ENCODE measurements at places on chromosomes 12 and 14.

GRCh38 chr14:65239938-65240296 lies 137.6 kb upstream of the MAX start:
- no peak for DNase-seq

GRCh38 chr14:88227693-88228092 lies 95.4 kb downstream of the KCNK10 start:
- no peak for DNase-seq

DNA sequence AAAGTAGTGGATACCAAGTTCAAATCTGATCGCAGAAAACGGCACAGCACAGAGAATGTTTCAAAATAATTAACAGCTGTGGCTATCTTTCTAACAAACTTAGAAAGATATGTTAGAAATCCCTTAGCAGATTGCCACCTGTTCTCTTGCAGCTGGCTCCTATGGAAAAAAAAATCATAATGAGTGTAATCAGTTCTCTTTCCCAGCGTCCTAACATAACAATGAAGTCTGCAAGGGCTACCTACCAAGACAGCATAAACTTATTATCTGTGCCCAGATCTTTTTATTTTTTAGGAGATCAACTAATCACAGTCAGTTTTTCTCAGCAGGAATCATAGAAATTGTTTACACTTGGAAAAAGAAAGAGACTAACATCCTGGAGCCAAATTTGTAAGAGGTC lies 358.6 kb upstream of the FOXG1 start:
- DNase-seq: no peak

- no peak for DNase-seq
These were observed 20.0 kb downstream of the RASAL1 start for GRCh38 chr12:113115455-113116126.

- DNase-seq: no peak
These were observed 136.3 kb downstream of the HELB start for GRCh38 chr12:66438601-66439000.

DNA sequence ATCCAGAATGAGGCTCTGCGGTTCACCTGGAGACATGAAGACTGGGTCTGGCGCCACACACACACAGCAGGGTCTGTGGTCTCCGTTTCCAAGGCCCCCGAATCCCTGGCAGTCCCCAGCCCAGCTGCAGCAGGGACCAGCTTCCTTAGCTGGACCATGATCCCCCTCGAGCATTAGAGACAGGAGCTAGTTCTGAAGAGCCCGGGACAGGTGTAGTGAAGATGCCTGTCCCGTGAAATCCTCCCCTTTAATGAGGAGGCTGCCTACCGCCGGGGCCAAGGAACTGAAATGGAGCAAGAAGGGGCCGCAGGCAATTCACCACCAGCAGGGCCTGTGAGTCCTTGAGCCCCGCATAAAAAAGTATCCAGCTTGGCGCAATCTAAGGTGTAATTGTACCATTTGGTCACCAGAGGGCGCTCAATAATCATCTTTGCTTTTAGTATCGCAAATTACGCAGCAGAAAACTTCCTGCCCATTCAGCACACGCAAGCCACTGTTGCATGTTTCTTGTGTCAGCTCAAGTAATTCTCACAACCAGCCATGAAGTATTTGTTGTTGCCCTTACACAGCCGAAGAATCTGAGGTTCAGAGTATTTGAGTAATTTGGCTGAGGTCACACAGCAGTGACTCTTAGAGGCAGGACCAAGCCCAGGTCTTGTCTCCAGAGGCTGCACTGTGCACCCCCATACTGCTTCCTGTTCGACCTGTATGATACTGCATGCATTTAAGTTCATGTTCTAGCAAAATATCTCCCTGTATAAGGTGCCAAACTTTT lies 54.3 kb upstream of the PPP2R5C start:
- no peak for DNase-seq

DNA sequence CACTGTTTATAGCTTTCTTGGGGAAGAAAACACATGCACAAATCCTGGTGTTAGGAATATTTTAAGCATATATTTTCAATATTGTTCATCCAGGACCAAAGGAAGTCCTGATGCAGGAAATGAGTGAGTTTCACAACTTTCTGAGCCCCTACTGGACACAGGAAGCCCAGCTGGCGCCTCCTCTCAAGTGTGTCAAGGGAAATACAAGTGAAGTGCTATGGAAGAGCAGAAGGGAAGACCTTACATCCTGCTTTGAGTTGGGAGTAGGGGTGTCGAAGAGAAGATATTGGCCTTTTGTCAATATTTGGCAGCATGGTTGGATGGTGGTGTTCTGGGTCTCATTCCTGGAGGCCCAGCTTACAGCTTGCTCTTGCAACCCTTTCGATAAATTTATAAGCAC lies 66.1 kb upstream of the ZDHHC17 start:
- no peak for DNase-seq

DNA sequence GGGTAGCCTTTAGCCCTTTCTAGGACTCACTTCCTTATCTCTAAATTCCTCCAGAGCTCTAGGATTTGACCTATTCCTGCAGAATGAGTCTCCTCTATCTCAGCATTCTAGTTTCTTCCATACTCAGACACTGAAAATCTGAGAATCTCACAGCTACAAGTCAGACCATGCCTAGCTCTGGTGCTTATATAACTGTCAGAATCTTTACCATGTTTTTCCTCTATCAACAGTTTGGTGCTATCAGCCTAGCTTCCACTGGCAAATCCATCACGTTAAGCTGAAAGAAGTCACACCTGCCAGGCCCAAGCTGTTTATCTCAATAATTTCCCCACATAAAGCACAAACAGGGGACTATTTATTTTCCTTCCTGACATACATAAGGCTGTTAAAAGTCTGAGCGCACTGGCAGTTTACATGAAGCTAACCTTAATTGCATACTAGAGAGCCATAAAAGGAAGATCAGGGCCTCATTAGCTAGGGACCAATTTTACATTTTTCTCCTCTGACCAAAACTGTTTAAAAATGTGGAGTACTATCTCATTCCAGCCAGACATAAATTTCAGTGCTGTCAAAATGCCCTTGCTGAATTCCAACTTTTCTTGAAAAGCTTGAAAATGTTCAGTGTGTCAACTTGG lies 270.5 kb downstream of the C12orf75 start:
- no peak for DNase-seq

DNA sequence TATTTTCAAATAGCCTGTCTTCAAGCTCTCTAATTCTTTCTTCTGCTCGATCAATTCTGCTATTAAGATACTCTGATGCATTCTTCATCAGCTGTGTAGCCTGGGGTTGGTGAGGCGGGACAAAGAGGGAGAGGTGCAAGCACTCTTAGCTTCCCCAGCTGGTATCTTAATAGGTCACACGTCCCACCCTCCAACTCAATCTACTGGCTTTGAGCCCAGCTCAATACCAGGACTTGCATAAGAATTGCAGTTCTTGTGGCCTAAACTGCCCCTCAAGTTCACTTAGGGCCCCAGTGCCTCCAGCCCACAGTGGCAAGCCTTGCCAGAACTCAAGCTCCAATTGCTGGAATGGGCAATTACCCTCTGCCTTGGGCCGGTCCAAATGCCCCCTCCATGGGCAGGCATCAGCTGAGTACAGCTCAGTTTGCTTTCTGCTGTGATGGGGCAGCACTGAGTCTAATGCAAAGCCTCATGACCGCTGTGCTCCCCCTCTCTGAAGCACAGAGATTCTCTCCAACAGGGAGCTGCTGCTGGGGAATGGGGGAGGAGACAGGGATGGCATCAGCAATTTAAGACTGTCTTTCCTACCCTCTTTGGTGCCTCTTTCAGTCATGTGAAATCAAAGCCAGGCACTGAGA lies 5.6 kb upstream of the SPATA7 start:
- no peak for DNase-seq

- no peak for DNase-seq
These were observed 3.7 kb downstream of the PRICKLE1 start for GRCh38 chr12:42585841-42586216.

DNA sequence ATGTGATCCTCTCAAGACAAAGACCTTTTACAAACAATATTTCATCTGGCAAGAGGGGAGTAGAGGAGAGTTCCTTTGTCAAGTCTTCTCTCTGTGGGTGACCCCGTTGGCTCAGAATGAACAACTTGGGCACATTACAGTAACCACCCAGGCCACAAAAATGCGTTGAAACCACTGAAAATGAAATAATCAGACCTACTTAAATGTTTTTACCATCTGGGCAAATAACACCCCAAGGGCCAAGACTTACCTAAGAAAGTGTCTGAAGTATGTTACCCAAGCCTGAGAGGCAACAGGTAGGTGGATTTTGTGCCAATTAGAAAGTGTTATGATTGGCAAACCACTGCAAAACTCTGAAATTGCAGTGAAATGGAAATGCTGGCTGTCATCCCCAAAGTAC lies 1.3 kb downstream of the TC2N start:
- DNase-seq: no peak

GRCh38 chr14:91946622-91947474 lies 646 bp downstream of the FBLN5 start:
- DNase-seq: no peak

DNA sequence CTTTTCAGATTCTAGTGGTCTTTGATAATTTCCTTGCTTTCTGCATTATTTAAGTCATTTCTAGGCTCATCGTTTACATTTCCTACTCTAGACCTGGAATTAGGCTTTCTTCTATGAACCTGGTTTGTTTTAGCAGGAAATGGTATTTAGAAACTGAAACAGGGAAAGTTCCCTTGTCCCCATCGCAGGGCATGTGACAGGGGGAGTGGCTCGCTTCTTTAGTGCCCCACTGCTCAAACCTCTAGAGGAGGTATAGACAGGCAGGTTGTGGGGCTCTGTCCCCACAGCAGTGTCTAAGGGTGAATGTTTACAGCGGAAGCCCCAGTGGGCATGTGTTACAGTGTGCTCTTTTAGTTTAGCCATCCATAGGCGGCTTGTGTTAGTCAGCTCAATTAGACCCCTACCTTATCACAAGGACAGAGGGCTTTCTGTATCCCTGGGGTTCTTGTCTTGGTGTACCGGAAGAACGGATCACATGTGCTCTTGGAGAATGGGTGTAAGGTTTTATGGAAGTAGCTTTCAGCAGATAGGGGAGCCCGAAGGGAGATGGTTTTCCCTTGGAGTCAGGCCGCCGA lies 25.0 kb downstream of the IFT81 start:
- DNase-seq: no peak

- no peak for DNase-seq
These were observed 74.6 kb downstream of the RERG start for GRCh38 chr12:15146585-15146984.

DNA sequence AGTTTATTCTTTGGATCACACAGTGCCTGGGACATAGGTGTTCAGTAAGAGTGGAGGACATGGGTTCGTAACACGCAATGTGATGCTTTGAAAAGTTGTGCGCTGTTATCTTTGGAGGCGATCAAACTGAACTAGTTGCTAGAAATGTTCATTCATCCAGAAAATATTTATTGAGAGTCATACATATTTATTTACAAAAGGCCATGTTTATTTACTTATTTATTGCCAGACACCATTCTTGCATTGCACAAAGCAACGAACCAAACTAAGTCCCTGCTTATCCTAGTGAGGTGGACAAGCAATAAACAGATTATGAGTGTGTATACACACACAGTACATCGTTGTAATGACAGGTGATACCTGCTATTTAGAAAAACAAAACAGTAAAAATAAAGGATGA lies 12.6 kb downstream of the BHLHE41 start:
- no peak for DNase-seq

GRCh38 chr14:84250893-84251292 lies 1279.1 kb upstream of the FLRT2 start:
- DNase-seq: no peak

DNA sequence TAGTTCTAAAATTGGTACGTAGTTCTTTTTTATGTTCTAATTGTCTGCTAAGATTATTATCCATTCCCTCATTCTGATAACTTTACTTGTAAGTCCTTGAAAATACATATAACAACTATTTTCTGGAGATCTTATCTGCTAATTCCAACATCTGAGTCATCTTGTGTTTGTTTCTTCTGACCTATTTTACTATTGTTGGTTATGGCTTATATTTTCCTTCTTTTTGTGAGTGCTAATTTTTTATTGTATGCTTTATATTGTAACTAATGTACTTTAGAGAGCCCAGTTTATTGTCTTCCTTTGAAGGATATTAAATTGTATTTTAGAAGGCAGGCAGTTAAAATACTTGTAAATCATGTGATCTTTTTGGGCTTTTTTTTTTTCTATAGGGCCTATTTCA lies 149.3 kb upstream of the LRFN5 start:
- no peak for DNase-seq

GRCh38 chr12:66662729-66663128 lies 16.1 kb downstream of the GRIP1 start:
- DNase-seq: no peak

GRCh38 chr14:76274324-76274723 lies 101.6 kb upstream of the ESRRB start:
- no peak for DNase-seq

DNA sequence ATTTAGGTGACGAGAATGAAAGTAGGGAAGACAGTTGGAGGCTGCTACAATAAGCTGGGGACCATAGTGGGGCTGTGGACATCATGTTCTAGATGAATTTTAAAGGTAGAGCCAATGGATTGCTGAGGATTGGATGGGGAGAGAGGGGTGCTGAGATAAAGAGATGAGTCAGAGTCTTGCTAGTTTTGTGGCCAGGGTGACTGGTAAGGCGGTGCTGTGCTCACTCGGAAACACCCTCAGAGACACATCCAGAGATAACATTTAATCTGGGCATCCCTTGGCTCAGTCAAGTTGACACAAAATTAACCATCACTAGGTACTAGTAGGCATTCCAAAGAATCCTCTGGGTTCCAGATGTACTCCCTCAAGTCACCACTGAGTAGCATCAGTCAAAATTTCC lies 170.7 kb downstream of the ADCK1 start:
- DNase-seq: no peak

- DNase-seq: no peak
These were observed 56.9 kb upstream of the DCN start for GRCh38 chr12:91239481-91239880.

DNA sequence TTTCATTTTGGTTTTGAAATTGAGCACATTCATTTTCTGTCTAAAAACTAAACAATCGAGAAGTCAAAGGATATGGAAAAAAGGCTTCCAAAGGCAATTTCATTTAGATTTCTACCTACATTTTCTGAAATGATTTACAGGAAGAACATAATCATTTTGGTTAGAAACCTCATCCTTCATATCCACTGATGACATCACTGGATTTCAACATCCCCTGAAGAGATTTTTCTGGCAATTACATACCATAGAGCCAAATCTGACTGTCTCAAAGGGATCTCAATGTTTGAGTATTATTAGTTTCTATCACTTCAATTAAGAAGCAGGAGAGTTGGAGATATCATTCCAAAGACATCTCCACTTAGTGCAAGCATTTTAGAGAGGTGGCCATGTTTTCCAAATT lies 137.8 kb downstream of the TTC7B start:
- no peak for DNase-seq

GRCh38 chr14:88667555-88668273 lies 104.9 kb downstream of the ZC3H14 start:
- peak; percentile 9 for DNase-seq

- no peak for DNase-seq
These were observed 2.4 kb upstream of the A2M start for GRCh38 chr12:9118158-9118557.

DNA sequence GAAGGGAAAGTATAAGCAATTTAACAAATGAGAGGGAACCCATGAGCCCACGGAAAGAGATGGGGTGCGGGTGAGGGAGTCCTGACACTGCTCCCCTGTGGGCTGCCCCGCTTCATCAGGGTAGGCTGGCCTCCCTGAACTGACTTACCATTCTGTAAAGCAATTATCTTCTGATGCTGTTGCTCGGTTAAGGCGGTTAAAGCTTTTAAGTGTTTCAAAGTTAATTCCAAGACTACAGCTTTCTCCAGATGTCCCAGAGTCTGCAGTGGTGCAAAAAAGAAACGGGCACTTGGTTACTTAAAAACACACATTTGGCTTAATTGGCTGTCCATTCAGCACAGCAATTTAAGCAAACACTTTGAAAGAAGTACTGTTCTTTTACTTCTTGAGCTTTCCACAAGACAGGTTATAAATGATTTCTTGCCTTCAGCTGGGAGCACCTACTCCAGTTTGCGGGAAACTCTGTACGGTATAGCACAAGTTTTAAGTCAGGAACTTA lies 1.3 kb downstream of the BHLHE41 start:
- no peak for DNase-seq
